GM23338 (cell line): ENCODE measurements at places on chromosomes 13 and 19. TPM values are rescaled to one million over a fixed set of nuclear protein-coding genes. Genes with fewer than 3 reads are reported as not detected.

- DNase-seq, result no peak
Measured at GRCh38 chr19:31783592-31783991, 434.4 kb upstream of the TSHZ3 start.

Gene ZNF8
- 4.3 and 4.7 TPM in 2 replicates for polyA plus RNA-seq

Gene UGGT2
- 40.2 and 44.0 TPM in 2 replicates for polyA plus RNA-seq

Gene ZNF552
- polyA plus RNA-seq, result 7.7 and 11.7 TPM in 2 replicates

Gene CAMSAP3
- 6.4 and 10.2 TPM in 2 replicates for polyA plus RNA-seq

Gene ZNF571
- 5.0 TPM in 2 replicates for polyA plus RNA-seq

DNA sequence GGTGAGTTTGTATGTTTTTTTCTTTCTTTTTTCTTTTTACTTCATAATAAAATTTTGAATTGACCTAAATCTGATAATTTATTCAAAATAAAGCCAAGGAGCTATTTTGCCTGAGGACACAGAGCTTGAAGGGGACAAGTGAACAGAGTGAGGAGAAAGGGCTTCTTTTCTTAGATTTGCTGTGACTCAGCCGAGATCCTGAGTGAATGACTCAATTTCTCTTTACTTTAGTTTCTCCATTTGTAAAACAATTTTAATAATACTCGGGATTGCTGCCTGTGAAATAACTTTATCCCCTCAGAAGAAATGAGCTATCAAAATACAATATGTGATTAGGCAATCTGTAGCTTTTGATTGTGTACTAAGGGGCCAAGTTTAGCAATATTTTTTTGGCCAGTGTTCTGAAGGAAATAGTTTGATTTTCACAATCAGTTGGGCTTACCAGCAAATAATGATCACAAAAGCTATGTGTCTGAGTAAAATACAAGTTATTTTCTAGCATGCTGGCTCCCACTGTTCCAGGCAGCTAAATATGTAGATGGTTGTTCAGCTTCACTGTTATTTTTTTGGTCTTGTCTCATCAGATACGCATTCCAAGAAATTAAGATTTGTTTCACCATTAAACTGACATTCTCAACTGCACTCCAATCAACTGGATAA is 437.5 kb downstream of the FGF9 start:
- no peak for DNase-seq

DNA sequence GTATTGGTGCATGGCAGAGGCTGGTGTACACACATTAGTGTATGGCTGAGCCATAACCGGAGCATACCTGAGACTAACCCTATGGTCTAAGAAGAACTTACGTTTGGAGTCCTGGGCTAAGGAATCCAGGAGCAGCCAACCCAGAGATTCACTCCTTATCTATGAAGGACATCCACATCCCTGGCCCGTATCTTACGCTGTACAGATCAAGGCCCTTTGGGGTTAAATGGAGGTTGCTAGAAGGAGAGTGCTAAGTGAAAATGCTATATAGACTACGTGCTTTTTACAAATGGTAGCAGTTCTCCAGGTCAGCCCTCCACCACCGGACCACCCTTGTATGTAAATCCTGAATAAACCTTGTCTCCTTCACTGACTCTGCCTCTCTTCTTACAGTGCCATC is 1.9 kb upstream of the SUGT1 start:
- no peak for DNase-seq

Gene GGN
- 1.5 and 2.6 TPM in 2 replicates for polyA plus RNA-seq

DNA sequence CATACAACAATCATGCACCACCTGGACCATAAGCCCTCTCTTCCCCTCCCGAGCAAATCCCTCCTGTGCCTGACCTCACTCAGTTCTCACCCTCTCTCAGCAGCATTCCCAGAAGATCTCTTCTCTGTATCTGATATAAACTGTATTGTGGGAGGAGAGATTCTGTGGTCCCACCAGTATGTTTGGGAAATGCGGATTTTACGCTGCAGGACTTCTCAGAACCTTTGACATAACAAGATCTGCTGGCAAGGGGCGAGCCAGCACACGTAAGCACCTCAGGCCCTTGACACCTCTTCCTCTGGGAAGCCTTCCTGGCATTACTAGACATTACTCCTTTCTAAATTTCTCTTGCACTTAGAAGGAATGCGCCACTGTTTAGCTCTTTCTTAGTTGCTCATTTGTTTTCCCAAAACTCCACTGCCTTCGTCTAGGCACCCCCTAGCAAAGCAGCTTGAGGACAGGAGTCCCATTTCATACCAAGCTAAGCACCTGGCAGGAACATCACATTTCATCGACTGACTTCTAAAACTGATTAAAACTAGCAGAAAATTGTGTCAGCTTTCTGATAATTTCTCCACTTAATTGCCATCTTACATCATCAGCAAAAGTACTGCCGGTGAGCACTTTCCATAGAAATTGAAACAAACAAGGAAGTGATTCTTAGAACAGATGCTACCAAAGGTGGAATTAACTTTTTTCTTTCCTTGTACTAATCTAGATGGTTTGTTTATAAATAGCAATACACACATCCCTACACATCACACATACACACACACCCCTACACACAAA is 63.2 kb downstream of the CCDC70 start:
- no peak for DNase-seq
